Activated naive CD4-positive, alpha-beta T cell treated with Interleukin-2 at 50 U/mL for 16 hours (primary cell): ENCODE measurements at places on chromosomes 12 and 14.

DNA sequence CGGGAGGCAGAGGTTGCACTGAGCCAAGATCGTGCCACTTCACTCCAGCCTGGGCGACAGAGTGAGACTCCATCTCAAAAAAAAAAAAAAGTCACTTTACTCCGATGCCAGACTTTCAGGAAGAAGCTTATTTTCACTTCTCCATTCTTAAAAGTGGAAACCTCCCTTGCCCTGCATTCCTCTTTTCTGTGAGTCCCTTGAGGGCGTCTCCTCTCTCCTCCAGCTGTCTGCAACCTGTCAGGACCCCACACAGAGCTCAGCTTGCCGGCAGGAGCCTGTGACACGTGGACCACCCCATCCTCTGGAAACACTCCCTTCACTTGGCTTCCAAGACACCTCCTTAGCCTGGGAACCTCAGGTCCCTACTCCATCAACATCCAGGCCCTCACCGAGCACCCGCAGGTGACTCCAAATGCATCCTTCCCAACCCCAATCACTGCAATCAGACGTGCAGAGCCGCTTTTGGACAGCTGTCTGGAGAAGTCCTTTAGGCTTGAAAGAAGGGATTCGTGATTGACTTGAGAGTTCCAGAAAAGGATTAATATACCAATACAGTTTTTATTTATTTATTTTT, 34.3 kb downstream of the SLC15A4 start:
- no peak for DNase-seq

GRCh38 chr12:44812062-44812461, 64.1 kb downstream of the NELL2 start:
- DNase-seq: peak; percentile 13

- no peak for DNase-seq
Measured at GRCh38 chr14:51035611-51036192, 59.2 kb downstream of the TRIM9 start.

- no peak for DNase-seq
Measured at GRCh38 chr12:117060929-117061305, 38.3 kb downstream of the TESC start.

DNA sequence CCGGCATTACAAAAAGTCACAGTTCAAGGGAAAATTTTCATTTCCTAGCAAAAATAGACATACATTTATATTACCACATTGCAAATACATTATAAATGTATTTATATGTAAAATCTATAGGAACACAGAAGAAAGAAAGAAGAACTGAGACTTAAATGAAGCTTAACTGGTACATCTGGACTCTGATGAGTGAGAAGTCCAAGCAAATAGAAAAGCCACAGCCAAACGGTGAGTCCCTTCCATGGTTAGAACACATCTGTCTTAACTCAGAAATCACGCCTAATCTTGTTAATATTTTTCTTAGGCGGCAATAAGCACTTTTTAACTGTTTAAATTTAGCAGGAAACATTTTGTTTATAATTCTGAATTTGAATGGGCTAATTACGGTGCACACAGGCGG, 9.4 kb upstream of the KLRB1 start:
- no peak for DNase-seq

DNA sequence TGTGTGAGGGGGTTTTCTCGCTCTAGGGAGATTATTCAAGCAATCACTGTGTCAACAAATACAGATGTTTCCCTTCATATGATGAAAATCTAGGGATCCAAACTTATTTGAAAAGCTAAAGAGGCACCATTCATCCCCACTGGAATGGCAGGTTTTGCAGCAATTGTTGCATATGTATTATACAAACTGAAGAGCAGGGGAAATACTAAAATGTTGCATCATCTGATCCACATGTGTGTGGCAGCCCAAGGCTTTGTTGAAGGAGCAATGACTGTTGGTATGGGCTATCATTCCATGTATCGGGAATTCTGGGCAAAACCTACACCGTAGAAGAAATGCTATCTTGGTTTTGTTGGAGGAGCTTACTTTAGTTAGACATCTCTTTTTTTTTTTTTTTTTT, 4.1 kb upstream of the PRPF40B start:
- DNase-seq: no peak

- no peak for DNase-seq
Measured at GRCh38 chr12:59499774-59500173, 96.1 kb upstream of the SLC16A7 start.

GRCh38 chr12:89211456-89211855, 140.8 kb downstream of the DUSP6 start:
- no peak for DNase-seq

DNA sequence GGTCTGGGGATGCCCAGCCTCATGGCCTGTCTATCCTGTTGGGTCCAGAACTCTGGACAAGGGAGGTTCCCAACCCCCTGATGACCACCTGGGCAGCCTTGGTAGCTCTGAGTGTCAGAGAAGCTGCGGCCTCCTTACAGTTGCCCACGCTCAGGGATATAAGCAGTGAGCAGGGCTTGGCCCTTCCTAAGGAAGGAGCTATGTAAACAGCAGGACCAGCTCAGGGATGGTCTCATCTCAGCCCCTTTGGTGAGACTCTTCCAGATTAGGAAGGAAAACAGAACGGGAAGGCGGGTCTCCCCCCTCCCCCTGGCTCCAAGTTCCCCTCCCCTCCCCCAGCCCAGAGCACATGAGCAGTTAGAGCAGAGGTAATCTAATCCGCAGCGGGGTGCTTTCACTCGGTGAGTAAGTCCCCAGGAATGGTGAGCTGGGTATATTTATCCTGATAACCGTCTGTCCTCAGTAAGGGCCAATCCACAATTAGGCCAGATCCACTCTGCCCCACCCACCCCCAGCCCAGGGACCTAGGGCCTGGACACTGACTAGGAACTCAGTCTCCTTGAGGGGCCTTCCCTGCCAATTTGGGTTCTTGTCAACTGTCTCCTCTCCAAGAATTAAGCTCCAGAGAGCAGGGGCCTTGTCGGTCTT, 29.5 kb upstream of the RPLP0 start:
- DNase-seq: no peak

- DNase-seq: no peak
Measured at GRCh38 chr12:80314741-80315140, 129.3 kb upstream of the PTPRQ start.

GRCh38 chr12:105329926-105330282, 587 bp upstream of the C12orf75 start:
- DNase-seq: no peak

DNA sequence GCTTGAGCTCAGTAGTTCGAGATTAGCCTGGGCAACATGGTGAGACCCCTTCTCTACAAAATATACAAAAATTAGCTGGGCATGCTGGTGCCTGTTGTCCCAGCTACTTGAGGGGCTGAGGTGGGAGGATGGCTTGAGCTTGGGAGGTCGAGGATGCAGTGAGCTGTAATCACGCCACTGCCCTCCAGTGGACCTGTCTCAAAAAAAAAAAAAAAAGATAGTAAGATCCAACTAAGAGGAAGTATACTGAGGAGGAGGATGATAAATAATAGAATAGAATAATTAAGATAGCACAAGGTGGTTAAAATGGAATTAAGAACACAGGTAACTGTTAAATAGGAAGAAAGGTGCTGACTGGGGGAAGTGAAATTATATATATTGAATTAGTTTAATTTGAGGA, 37.0 kb upstream of the BAZ1A start:
- no peak for DNase-seq

- DNase-seq: peak; percentile 59
Measured at GRCh38 chr14:69629225-69630127, 18.1 kb downstream of the SUSD6 start.

DNA sequence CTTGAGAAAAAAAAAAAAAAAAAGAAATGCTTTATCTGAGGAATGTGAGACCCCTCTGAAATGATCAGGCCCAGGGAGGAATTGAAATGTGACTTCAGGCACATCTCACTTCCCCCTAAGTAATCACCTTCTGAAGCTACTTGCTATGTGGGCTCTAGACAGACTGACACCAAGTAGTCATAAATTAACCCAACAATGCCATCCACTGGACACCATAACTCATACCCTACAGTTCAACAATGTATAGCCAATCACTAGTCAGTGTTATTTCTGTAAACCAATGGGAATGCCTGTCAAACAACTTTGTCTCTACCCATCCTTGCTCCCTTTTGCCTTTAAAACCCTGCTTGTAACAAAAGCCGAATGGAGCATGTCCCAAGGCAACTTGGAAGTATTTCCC, 182.7 kb upstream of the TMPO start:
- DNase-seq: no peak

GRCh38 chr14:86404989-86405649, 875.2 kb downstream of the FLRT2 start:
- DNase-seq: no peak

DNA sequence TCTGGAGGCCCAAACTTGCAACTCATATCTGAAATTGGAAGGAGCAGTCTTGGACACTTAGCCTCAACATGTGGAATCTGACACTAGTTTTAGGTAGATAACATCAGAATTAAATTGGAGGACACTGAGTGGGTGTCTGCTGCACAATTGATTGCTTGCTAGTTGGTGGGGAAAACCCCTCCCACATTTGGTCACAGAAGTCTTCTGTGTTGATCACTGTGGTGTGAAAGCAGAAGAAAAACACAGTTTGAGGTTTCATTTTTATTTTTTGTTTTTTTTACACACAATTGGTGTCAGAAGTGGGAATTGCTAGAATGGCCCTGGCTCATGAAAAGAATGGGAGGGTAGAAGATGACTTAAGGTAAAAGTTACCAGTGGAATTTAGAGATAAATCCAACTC, 78.0 kb upstream of the CD163 start:
- no peak for DNase-seq

DNA sequence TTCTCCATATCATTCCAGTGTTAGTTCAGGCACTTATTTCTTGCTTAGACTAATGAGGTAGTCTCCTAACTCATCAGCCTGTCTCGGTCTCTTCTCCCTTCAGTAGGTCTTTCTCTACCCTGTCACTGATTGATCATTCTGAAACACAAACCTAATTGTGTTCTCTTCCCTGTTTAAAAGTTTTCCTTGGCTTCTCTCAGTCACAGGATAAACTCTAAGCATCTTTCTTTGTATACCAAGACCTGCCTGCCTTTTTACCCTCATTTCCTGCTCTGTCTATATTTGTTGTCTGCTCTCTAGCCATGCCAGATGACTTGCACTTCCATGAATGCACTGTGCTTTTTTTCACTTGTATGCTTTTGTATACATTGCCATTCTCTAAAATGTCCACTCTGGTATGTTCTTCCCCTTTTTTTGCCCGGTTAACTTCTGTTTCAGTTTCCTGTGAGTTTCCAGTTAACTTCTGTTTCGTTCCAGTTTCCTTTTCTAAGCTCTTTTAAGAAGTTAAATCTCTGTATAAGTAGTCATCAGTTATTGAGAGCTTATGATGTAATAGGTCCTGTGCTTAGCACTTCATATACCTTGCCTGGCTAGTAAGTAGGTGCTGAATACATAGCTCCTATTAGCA, 12.8 kb downstream of the DIP2B start:
- DNase-seq: no peak

- no peak for DNase-seq
Measured at GRCh38 chr12:116143909-116144308, 133.6 kb downstream of the MED13L start.

DNA sequence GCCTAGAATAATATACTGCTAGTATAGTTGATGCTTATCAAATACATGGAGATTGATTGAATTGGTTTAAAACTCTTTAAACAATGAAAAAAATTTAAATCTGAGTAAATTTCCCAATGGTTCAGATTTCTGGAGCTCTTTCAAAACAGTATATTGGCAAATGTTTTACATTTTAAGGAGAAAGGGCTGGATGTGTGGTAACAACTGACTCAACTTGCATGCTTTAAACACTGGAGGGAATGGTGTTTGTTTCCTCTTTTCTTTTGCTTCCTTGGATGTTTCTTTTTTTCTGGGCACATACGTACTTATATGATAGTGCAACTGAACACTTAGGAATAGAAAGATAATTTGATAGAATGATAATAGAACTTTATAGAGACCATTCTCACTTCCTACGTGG, 73.8 kb upstream of the RFX4 start:
- DNase-seq: no peak

GRCh38 chr14:99720941-99721791, 37.1 kb downstream of the CYP46A1 start:
- no peak for DNase-seq

DNA sequence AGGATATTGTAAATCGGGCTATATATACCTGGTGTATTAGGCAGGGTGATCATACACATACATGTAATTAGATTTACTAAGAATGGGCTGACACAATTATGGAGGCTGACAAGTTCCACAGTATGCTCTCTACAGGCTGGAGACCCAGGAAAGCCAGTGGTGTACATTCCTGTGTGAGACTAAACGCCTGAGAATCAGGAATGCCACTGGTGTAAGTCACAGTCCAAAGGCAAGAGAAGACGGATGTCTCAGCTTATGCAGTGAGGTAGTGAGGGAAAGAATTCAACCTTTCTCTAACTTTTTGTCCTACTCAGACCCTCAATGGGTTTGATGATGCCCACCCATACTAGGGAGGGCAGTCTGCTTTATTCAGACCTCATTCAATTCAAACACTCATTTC, 57.1 kb downstream of the METTL25 start:
- DNase-seq: no peak

GRCh38 chr12:54328595-54329337, 3.8 kb downstream of the COPZ1 start:
- DNase-seq: no peak

DNA sequence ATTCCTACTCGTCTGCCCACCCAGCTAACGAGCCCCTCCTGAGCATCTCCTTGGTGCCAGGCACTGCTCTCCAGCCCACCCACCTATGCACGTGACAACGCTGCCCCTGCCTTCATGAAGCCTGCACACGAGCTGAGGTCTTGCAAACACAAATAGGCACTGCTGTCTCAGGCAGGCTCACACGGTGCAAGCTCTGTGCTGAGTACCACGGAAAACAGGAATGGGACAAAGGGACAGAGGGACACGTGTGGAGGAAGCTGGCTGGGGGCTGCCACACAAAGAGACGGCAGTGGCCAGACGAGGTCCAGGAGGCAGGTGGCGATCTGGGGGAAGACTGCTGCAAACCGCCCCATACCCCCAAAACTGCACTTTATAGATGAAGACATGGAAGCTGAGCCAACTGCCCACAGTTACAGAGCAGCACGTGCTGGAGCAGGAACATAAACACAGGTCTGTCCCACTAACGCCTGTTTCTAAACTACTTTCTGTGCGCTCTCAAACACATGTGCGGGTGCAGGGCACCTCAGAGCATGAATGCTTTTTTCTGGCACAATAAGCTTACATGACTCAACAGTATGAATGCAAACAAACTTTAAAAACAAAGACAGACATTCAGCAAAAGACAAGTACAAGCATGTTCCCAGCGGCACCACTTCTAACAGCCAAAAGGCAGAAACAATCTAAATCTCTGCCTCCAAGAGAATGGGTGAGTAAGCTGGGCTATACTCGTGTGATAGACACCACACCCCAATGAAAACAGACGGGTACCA, 64.5 kb downstream of the AMN start:
- DNase-seq: no peak
